Sciatic nerve (tissue), 2 donors: ENCODE measurements at places on chromosomes 2 and 18. TPM values are rescaled to one million over a fixed set of nuclear protein-coding genes. Genes with fewer than 3 reads are reported as not detected.

The CYP1B1 gene
- total RNA-seq, result 237 TPM

The TUBA4B gene
- total RNA-seq, result not detected

The C18orf32 gene
- 54.6 TPM for total RNA-seq

The SERPINB13 gene
- not detected for total RNA-seq

The NGEF gene
- 17.5 TPM for total RNA-seq

The MAPRE2 gene
- 51.8 TPM for total RNA-seq

The AKAIN1 gene
- total RNA-seq, result not detected

The OTOS gene
- not detected for total RNA-seq
